B cell (primary cell): ENCODE measurements at places on chromosomes 1 and 21.

DNA sequence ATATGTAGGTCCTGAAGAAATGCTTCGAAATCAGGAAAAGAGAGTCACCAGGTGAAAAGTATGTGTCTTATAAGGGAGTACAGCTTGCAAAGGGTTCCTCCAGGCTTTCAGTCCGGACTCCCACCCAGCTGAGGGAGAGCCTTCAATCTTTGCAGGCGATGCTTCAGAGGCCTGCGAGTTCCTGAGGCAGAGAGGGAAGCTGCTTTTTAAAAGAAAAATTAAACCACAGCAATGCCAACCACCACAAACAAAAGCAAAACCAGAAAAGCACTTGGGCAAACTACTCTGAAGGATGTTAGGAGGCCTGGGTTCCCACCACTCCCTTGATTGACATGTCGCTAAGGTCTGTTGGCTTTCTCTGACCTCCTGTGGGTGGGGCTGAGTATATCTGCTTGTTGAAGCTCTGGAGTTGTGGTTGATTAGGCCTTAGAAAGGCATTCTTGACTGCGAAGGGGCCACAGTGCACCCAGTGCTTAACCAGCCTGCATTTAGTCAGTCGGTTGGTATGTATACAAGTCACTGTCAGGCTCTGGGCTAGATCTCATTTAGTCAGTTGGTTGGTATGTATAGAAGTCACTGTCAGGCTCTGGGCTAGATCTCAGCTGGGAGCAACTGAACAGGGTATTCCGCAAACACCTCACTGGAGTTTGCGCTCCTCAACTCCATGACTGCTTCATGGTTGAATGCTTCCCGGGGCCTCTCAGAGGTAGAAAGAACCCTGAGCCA, 1.2 kb downstream of the NIPAL3 start:
- DNase-seq, result peak; percentile 77

GRCh38 chr1:28855469-28855951, 43.5 kb downstream of the OPRD1 start:
- DNase-seq, result no peak

DNA sequence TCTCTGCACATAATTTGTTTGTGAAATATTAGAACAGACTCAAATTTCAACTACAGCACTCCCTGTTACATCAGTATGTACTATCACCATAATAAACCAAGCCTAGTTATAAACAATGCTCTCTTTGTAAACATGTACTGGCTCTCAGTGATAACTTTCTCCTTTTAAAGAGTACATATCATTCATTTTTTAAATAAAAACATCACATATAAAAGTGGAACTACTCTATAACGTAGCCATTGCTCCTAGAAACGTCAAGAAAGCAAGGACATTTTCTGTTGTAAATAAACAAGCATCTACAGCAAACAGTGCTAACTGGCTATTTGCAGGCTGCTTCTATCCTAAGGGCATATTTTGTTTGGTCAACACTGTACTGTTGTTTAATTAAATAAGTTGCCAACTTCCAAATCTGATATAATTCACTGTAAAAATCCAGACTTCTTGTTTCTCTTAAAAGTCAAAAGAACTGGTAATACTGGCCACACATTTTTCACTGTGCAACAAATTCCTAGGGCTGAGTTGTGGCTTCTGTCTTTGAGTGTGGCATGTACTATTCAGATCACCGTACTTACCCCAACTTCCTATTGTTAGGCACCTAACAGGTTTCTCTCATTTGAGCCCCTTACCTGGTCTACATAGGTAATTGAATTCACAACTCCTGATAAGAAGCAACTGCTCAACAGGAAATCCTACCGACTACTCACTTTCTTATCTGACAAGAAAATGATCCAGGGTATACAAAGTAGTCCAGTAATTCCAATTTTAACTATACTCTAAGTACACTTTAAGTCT, 111.9 kb downstream of the DENND1B start:
- no peak for DNase-seq

GRCh38 chr1:162389021-162389818, 7.7 kb downstream of the C1orf226 start:
- DNase-seq, result no peak

DNA sequence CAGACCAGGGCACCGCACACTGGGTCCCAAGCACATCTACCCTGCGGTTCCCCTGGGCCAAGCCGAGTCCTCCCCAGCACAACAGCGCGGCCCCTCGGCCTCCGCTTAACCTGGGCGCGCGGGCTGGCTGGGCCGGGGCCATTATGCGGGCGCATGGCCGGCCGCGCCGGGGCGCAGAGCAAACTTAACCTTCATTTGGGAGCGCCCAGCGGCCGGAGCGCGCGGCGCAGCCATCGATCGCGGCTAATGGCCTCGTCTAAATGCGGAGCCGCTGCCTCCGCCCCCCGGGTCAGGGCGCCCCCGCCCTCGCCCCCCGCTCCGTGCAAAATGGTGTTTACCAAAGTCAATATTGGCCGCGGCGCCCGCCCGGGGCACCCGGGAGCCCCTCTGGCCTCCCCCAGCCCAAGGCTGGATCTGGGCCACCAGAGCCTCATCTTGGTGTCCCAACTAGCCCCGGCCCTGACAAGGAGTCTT, 272.1 kb downstream of the TRABD2B start:
- no peak for DNase-seq

DNA sequence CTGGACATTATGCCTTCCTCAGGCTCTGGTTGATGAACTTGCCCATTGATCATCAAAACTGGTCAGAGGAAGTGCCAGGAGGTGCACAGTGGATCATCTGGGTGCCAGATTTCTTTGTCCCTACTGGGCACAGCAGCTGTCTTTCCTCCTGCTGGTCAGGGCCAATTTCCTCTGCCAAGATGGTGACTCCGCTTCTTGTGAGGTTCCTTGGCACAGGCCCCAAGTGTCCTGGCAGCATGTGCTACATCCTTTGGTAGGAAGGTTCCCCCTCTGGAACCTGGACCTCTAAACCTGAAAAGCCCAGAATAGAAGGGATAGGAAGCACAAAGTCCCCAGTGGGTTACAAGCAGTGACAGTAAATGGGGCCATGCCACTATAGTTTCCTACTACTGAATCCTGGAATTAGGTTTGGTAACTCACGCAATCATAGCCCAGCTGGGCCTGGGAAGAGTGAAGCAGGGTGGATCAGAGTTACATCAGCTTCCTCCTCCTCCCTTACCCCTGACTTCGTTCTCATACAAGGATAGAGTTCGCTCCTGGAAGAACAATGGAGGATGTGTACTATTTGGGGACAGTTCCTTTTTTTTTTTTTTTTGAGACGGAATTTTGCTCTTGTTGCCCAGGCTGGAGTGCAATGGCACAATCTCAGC, 147.1 kb downstream of the CNIH3 start:
- no peak for DNase-seq

GRCh38 chr1:227058321-227058751, 118.2 kb downstream of the COQ8A start:
- no peak for DNase-seq

GRCh38 chr1:100440075-100440809, 87.9 kb downstream of the CDC14A start:
- DNase-seq, result no peak

DNA sequence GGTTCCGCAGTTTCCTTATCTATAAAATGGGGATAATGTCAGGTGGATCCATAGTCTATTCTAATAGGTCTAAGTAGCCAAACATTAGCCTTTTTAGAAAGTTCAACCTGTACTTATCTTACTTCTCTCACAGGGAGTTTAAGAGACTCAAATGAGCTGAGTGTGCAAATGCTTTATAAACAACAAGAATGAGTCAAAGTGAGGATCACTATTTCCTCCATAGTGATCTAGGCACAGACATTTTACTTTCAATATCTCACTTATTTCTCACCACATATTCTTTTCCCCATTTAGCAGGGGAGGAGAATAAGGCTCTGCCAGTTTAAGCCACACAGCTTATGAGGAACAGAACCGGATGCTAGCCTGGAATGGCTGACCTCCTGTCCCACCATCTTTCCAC, 92.1 kb upstream of the LMO4 start:
- DNase-seq, result no peak

DNA sequence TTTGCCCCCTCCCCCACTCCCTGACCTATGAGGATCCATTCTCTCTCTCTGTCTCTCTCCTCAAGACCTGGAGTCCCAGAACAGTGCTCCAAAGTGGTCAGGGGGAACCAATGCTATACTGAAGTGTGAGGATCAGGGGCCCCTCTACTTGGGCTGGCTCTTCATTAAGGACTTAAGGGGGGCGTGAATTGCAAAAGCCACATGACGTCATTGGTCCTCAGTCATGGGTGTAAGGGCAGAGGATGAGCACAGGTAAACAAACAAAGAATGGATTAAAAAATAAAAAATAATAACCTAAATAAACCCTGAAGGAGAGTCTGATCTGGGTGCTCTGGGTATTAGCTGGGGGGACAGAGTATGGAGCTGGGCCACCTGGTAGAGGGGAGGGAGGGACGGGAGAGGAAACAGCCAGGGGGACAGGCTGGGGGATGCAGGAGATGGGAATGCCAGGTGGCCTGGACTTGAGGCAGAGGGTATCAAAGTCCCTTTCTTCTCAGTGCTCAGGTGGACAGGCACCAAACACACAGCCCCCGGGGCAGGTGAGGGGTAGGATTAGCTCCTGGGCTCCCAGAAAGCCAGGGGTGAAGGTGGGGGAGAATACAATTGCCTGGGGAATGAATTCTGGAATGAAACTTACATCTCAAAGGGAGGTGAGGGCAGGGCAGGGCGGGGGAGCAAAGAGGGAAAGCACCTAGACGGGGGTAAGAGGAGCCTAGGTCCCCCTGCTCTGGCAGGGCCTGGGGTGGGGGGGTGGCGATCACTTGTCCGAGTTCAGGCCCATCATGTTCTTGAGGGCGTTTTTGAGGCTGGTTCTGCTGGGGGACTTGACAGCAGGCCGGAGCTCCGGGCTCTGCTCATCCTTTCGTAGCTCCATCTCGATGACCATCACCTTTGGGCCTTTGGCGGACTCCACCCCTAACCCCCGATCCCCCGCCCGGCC, 4.6 kb downstream of the MPZ start:
- DNase-seq, result peak; percentile 41

DNA sequence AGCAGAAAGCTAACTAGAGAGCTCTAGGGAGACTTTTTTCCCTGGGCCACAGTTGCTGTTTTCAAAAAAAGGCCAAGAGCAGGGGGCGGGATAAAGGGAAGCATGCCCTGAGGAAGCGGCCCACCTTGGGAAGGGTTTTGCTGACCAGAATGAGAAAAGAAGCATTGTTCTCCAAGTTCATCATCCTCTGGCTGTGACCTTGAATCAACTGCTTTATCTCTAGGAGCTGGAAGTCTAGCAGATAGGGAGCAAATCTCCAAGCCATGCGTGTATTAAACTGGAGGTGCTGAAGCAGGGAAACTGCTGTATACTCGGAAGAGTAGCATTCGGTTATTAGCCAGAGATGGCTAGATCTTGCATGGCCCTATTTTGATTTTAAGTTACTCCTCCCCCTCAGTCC, 64.8 kb downstream of the ATP2B4 start:
- no peak for DNase-seq

DNA sequence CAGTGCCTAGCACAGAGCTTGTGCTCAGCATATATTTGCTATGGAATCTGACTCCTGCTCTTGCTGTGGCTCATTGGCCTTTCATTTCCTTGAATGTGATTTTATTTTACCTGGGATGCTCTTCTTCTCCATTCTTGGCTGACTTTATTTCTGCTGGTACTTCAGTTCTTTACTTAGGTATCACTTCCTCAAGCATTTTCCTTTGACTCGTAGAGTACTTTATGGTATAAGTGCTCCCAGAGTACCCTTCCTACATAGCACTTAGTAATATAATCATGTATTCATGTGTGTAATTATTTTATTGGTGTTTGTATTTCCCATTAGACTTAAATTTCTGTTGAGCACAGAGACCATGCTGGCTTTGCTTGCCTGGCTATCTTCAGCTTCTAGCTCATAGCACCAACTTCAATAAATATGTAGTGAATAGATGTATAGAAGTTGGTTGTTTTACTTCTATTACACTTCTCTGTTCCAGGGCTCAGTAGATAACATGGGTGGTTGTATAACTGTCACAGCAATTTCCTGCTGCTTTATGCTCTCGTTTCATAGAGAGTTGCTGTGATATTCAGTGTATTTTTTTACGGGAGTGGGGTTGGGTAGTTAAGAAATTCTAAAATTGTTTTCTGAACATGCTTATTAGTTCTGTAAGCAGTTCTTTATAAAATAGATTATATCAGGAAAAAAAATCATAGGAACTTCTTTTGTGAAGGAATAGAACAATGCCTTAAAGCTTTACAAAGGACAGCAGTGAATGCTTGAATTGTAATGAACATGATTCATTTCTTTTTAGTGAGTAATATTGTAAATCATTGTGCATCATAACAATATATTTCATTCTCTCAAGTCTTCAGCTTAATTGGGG, 112.2 kb downstream of the NEK7 start:
- DNase-seq, result no peak

DNA sequence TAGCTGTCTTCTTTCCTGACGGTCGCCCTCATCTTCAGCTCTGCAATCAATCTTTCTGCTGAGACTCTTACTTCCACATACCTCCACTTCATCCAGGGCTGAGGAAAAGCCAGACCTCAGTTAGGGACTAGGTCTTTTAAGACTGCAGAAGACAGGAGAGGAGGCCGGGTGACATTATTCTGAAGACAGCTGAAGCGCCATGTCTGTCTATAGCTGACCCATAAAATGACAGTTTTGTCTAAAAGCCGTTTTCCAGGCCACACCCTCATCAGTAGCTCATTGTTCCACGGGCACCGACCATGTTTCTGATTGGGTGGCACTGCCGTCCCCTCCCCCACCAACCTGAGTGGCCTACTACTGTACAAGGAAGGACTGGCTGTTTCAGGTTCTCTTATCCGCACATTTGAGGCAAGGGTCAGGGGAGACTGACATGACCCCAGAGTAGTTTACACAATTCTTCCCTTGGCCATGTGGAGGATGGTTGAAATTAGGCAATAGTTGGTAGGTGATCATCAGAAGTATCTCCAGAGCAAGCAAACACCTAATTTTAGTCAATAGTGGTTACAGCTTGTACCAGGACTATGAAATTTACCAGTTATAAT, at the start of gene ADCY10:
TSS of gene ADCY10 (minus strand) at position 240 of the 602 bp plus-strand sequence. CDS start 8,994 bp downstream, outside the sequence.
- no peak for DNase-seq

DNA sequence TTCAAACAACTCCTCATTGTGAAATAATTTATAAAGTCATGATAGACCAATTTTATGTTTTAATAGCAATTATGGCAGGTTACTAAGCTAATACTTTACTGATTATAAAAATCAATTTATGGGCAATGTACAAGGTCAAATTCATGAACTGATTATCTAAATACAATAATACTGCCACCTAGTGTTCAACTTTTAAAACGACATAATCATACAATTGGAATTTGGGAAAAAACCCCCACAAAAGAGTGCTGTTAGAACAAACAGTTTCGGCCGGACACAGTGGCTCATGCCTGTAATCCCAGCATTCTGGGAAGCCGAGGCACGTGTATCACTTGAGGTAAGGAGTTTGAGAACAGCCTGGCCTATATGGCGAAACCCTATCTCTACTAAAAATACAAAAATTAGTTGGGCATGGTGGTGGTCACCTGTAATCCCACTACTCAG, 14.0 kb downstream of the GTF2B start:
- DNase-seq, result peak; percentile 47

- peak; percentile 24 for DNase-seq
Observed at GRCh38 chr1:220786337-220787068, at the start of gene MTARC1. Gene MTARC1, plus strand, starts transcription at chr1:220786913. Its CDS starts 32 bp downstream, at chr1:220786945.

GRCh38 chr21:44883250-44883649, 9.8 kb upstream of the PTTG1IP start:
- no peak for DNase-seq
